ENCODE measurements at places on chromosomes 1 and 21.

DNA sequence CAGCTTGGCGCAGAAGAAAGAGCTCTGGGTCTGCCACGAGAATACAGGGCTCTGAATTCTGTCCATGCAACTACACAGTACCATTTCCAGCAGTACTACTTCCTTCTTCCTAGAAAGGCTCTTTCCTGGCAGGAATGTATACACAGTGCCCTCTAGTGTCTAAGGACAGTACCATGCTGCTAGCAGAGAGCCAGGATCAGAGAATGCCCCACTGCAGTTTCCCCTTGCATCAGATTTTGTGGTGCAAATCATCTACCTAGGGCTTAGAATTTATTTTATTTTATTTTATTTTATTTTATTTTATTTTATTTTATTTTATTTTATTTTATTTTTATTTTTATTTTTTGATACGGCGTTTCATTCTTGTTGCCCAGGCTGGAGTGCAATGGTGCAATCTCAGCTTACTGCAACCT lies 50.8 kb downstream of the PAX7 start:
- DNase-seq = peak; percentile 18

DNA sequence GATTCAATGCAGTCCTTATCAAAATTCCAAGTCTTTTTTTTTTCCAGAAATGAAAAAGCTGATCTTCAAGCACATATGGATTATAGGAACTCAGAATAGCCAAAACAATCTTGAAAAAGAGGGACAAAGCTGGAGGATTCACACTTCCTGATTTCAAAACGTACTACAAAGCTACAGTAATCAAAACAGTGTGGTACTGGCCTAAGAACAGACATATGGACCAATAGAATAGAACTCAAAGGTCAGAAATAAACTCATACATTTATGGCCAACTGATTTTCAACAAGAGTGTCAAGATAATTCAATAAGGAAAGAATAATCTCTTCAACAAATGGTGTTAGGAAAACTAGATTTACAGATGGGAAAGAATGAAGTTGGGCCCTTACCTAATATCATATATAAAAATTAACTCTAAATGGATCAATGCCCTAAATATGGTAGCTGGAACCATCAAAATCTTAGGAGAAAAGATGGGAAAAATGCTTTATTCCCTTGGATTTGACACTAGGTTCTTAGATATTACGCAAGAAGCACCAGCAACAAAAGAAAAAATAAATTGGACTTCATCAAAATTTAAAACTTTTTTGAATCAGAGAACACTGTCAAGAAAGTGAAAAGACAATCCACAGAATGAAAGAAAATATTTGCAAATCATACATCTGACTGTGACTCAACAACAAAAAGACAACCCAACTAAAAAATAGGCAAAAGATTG lies 4.0 kb upstream of the KRTAP10-12 start:
- no peak for DNase-seq

DNA sequence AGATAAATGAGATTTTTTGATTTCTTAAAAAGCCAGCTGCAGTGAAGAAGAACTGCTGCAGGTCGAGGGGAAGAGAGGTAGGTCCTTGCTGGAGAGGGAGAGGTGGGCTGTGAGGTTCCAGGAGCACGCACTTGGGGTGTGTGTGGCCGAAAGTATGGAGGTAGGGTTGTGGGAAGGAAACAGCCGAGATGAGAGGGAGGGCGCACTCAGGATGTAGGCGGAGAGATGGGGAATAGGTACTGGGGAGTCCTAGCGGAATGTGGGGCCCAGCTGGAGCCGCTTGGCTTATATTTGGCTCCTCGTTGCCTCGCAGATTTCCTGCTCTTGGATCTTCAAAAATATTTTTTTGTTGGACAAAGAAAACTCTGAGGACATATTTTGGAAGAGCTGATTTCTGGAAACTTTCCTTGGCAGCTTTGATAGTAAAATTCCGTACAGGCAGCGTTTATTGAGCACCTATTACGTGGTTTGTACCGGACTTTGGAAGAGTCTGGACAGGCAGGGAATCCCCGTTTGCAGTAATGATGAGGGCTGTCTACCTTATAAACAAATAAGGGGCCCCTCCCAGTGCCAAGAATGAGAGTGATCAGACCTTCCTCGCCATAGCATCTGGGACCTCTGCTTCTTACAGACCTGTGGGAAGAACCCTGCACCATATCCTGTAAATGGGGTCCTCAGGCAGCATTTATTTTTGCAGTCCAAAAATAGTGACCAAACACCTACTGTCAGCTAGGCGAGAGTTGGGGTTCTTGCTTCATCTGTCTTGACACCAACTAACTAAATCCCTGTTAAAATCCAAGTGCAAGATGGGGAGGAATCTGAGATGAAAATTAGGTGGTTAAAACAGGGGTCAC lies 1.5 kb downstream of the LRRC8D start:
- no peak for DNase-seq

DNA sequence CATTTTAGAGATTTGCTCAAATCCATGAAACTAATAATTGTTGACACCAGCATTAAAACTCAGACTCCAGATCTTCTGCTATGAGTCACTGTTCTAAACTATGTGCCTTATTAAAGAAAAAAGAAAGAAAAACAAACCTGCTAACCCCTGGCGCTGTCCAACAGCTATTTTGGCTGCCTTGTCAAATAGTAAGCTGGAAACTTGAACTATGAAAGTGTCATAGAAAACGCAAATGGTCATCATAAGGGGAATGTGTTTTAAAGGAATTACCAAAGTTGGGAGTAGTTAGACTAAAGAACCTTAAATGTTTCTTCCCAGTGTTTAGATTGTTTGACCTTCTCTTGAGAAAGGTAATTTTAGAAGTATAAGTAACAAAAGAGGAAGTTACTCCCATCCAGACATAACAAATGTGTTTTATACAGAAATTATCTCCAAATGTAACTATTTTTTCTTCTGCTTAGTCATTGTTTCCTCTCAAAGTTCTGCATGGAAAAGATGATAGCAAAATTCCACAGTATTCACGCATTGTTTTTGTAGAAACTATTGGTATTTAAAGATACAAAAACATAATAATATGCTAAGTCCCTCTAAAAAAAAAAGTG lies 272.4 kb downstream of the TPR start:
- DNase-seq = no peak

- peak; percentile 73 for DNase-seq
Observed at GRCh38 chr1:184953600-184954219, 20.6 kb downstream of the NIBAN1 start.

DNA sequence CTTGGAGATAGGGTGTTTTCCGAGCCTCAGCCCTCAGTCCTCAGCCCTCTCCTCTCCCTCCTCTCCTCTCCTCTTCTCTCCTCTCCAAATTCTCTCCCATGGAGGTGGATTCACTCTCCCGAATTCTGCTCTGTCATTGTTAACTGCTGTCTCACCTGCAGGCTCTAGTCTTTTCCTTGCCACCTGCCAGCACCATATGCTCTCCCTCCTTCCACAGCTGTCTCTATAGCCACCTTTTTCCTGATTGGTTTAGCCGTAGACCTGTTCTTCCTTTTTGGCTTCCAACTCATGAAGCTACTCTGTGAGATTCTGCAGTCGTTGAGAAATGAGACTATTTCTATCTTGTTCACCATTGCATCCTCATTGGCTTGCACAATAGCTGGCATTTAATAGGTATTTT lies 19.7 kb downstream of the COG2 start:
- DNase-seq = no peak
